ENCODE measurements at places on chromosomes 2 and 18.

DNA sequence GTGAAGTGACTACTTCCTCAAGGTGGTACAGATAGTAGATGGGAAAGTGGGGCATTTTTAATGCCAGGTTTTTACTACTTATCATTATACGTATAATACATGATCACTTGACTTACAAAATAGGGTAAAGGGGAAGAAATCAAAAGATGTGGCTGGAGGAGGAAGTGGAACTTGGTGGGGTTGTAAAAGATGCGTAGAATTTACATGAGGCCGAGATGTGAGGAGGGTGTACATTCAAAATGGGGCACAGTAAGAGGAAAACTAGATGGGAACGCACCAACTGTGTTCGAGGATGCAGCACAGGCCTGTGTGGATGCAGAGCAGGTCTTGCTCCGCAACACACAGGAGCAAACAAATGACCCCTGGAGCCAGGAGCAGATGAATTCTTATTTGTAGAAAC is 403.3 kb downstream of the TXNL1 start:
- DNase-seq, result no peak

DNA sequence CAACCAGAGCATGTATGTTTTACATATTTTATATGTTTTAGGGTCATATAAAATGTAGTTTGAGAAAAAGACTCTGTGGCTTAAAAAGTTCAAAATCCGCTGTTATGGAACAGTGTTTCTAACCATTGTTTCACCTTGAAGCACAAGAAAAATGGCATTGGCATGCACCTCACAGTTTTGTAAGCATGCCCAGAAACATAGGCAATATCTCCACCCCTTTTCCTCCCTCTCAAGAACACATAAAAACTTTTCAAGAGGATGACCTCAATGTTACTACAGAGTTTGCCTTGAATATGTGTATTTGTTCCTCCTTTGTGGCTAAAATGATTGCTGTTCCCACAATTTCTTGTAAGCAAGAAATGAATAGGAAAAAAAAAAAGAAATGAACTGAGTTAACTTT is 29.3 kb upstream of the SLC40A1 start:
- no peak for DNase-seq

DNA sequence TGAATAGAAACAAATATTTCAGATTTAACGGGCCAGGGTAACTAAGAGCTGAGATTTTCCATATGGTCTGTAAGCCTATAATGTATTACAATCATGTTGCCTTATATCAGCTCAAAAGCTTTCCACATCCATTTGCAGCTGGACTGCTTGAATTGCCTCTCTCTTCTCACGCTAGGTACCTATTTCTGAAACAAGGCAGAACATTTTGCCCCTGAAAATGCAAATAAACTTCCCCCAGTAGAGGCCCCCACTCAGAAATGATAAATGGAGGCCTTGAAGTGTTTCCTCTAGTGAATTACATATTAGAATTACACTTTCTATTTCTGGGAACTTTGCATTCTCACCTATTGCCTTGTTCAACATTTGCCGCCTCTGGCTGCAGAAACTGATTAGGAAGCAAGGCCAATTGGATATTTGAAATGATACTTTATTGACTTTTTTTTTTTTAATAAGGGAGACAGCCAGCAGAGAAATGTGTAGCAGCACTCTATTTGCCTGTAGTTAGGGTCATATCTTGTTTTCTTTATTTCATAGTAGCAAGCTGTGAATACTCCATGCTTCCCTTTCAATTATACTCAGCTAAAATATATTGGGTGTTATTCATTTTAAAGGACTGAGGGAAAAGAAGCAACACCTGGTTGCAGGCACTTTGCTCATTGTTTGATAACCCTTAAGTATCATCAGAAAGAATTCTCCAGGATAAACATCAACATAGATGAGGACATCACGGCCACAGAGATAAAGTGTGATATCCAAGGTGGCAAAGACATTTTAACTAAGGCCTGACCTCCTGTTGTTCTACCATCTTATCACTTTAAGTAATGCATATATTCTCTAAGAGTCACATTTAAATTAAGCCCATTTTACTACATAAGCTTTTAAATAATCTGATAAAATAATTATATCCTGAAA is 505.5 kb downstream of the LRRTM4 start:
- DNase-seq, result no peak

- DNase-seq, result no peak
Observed at GRCh38 chr2:120826716-120827410, 91.2 kb downstream of the GLI2 start.

DNA sequence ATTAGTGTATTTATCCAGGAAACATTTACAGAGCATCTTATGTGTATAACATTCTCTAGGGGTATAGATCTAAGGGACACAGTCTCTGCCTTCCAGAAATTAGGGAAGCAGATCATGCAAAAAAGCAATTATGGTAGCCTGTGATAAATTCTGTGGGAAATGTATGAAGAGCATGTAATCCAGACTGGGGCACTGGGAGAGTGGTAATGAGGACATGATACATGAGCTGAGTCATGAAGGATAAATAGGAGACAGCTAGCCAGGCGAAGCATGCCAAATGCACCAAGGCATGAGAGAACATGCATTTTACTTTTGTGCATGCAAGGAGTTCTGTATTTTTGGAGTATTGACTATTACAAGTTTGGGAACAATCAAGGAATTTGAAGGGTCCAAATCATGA is 8.9 kb upstream of the RPRM start:
- DNase-seq, result no peak

DNA sequence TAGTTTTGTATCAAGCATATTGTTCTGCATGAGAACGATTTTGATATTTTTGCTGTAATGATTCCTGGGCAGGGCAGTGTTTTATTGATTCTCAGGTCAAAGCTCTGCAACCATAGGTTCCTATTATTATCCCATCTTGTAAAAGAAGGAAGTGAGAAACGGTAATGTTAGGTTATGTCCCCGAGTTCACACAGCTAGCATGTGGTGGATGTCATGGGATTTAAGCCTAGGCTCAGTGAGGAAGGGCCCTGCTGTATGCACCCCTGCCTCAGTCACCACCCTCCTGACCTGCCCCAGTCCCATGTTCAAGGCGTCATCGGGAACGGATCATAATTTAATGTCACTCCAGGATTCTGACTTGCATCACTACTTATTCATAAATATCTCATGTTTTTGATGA is 10.7 kb downstream of the ACP1 start:
- DNase-seq, result no peak

DNA sequence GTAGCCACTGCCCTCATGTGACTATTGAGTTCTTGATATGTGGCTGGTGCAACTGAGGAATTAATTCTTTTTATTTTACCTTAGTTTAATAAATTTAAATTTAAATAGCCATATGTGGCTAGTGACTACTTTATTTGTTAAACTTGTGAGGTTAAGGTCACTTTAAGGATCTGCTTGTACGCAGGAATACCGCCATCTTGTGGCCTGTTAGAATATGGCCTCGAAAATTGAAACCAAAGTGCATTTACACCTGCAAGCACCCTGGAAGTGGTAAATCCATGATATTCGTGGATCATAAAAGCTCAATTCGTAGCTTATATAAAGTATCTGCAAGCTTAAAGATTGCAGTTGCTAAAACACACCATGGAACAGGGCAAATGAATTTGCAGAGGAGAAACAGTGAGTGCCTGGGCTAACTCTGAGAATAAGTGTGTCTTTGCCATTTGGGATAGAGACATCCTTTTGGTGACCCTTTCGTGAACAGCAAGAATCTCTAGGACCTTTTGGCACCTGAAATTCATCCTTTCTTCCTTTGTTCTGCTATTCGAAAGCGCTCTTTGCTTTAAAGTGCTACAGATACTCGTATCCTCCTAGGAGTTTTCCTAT is 59.9 kb upstream of the REG3A start:
- DNase-seq, result no peak

- no peak for DNase-seq
Observed at GRCh38 chr2:80302001-80302313, 2.6 kb downstream of the LRRTM1 start.

DNA sequence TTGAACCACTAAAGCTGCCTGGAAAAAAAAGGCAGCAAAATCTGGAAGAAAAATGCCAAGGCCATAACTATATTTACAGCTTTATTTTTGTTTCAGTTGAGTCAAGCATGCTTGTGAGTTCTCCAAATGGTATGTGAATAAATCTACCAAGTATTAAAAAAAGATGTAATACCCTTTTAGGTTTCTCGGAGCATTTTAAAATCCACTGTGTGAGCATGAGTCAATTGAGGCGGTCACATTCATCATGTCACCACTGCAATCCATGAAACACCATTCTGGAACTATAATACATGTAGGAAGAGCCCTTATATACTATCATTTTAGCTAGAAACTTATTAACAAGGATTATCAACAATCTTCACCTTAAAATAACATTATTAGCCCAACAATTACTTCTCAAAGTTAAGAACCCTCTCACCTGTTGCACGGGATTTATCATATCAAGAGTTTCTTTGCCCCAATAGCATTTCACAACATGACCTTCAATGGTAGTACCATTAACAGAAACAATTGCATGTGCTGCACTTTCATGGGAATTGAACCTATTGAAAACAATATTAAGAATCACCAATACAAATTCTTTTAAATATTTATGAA is 24.2 kb upstream of the C2orf42 start:
- DNase-seq, result no peak

- no peak for DNase-seq
Observed at GRCh38 chr18:45930963-45931362, 36.2 kb downstream of the EPG5 start.

DNA sequence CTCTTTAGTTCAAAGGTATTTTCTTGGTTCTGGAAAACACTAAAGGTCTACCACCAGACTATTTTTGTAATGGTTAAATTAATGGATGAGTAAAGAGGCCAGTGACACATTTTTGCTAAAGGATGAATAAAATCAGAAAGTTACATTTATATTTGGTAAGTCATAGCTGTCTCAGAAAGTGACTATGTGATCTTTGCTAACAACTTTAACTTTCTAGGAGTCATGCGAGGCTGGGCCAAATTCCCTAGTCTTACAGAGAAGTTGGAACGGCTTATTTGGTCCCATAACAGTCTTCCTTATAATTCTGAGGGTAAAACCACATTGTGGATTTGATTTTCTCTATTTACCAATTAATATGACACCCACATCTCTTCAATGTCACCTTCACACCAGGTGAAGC is 198.1 kb downstream of the PDE1A start:
- no peak for DNase-seq

GRCh38 chr2:40450796-40451430 is 977 bp downstream of the SLC8A1 start:
- DNase-seq, result no peak

DNA sequence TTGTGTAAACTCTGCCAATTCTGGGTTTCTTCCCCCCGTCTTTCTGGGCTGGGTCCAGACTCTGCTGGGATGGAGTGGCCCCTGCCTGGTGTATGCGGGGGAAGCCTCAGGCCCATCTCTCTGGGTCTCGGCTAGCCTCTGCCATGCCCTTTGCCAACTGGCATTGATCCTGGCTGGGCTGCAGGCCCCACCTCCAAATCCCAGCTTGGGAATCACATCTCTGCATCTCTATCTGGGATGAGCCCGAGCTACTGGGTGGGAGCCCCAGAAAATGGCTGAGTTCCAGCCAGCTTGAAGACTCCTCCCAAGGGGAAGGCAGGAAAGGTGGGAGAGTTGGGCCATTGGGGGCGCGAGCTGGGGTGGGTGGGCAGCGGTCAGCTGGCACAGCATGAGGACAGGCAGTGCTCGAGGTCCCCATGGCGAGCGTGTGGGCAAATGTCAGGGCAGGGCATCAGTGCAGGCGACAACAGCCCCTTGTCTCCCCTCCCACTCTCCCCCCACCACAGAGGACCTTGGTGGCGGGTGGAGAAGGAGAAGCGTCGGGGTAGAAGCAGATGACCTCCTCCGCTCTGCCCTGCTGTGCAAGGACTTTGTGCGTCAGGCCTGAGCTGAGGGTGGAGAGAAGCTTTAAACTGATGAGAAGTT is 139.4 kb downstream of the ASB1 start:
- no peak for DNase-seq

GRCh38 chr2:185484602-185485001 is 254.0 kb upstream of the FSIP2 start:
- no peak for DNase-seq

GRCh38 chr2:239167011-239167673 is 233.7 kb downstream of the HDAC4 start:
- no peak for DNase-seq

- DNase-seq, result no peak
Observed at GRCh38 chr18:56487801-56488200, 150.6 kb downstream of the TXNL1 start.

- no peak for DNase-seq
Observed at GRCh38 chr2:215912299-215912842, 101.0 kb downstream of the MREG start.

DNA sequence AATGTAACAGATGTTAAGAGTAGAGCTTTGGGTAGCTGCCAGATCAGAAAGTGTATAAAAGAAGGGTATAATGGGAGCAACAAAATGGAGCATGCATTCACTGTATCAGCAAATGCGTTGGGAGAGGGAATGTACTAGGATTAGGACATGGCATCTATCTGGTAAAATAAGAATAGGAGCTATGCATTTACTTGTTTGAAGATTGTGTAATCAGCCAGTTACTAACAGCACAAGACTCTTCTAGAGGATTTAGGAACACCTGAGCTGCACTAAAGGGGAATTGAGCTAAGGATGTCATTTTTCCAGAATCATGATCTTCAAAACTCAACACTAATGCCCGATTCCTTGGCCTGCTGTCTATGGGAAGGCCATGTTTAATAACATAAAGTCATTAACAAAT is 394.2 kb upstream of the TNP1 start:
- no peak for DNase-seq

GRCh38 chr18:45155526-45155925 is 459.8 kb upstream of the SLC14A2 start:
- DNase-seq, result no peak

- DNase-seq, result no peak
Observed at GRCh38 chr18:9826685-9827084, 59.1 kb upstream of the TXNDC2 start.

DNA sequence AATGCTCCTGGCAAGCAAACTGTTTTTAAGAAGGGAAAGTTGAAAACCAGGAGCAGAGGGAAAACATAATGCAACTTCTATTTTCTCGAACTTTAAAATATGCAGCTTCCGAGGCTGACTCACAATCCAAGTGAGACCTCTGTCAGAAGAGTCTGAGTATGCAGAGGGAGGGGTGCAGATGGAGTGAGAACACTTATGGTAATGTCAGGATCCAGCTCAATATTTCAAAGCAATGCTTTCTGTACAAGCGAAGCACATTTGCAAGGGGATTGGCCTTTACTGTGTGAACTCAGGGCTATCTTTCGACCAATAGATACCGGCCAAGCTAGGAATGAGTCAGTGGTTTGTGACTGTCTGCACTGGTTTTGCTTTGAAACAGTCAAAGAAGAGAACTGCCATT is 242.7 kb downstream of the CNTNAP5 start:
- DNase-seq, result no peak

GRCh38 chr18:75157851-75158250 is 51.1 kb downstream of the PTGR3 start:
- no peak for DNase-seq

- DNase-seq, result peak; percentile 47
Observed at GRCh38 chr2:9473985-9474360, 378 bp upstream of the IAH1 start.

DNA sequence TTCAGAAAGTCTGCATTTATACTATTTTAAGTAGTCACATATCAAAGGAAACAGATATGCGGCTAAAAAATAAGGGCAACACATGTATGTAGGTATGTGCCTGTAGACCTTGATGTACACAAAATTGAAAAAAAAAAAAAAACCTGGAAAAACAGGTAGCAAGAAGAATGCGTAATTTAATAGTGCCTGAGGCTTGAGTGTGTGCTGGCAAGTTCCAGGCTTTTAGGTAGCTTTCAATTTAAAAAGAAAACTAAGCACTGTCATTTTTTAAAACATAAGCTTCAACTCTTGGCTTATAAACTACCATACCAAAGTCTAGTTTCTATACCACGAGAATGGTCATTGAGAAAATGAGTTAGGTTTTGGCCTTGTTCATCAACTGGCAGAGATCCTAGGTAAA is 72.3 kb downstream of the OTX1 start:
- no peak for DNase-seq

All from activated CD8-positive, alpha-beta memory T cell treated with anti-CD3 and anti-CD28 coated beads for 1 hour (primary cell).